ENCODE measurements at places on chromosomes 3 and 15.

GRCh38 chr3:184354754-184355153 is 6.7 kb downstream of the CLCN2 start:
- DNase-seq = no peak

DNA sequence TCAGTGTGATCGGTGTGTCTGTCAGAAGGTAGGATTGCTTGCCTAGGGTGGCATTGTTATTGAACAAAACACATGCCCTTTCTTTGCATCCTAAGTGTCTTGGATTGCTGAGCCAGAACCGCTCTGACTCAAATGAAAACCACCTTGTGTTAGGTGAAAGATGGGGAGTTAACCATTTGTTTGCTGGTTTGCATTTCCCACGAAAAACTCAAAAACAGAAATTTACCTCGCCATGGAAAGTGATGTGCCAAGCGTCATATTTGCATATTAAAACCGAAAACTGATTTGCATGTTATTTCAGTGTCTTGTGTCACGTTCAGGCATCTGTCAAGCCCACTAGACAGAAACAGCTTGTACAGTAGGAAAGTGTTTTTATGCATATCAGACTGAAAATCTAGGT is 474.6 kb upstream of the TPRG1 start:
- no peak for DNase-seq

- no peak for DNase-seq
Observed at GRCh38 chr3:130969621-130970020, 57.0 kb downstream of the ASTE1 start.

- no peak for DNase-seq
Observed at GRCh38 chr3:117761703-117762620, 1052.4 kb downstream of the TUSC7 start.

GRCh38 chr3:85760342-85760741 is 801.6 kb downstream of the CADM2 start:
- no peak for DNase-seq

- no peak for DNase-seq
Observed at GRCh38 chr3:9244495-9245183, 4.8 kb downstream of the SRGAP3 start.

- DNase-seq = no peak
Observed at GRCh38 chr15:64026591-64026990, 19.7 kb downstream of the DAPK2 start.

DNA sequence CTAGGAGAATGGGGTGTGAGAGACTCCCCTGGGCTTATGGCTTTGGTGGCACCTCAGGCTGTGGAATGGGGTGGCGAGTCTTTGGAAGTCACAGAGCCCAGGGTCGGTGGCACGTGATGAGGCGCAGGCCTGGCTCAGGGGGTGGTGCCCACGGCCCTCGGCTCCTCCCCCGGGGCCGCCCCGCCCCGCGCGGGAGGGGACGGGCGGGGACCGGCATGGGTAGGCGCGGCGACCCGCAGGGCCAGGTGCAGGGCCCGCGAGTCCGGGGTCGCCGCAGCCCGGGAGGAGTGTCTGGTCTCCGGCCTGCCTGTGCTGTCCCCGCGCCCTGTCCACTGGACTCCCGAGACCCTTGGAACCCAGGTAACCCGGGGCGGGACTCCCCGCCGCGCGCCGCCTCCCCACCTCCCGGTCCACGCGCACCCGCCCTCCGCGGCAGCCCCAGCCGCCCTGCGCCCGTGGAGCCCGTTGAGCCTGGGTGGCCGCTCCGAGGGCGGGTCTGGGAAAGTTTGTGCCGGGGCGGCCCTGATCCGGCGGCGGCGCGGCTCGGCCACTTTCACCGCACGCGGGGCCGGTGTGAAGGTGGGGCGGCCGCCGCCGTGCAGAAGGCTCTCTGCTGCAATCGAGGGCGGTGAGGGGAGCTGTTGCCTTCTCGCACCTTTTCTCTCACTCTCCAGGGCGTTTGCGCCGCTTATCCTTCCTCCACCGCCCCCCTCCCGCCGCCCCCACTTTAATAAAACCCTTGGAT is at the start of gene PAQR5:
Gene PAQR5 (plus strand): TSS at position 216 of the 745 bp plus-strand sequence. CDS start 61,169 bp downstream, outside the sequence.
- no peak for DNase-seq

- no peak for DNase-seq
Observed at GRCh38 chr15:29196290-29196689, 73.3 kb downstream of the NSMCE3 start.

Data from uterus (tissue), 4 donors.